ENCODE measurements at places on chromosomes 12 and 14.

GRCh38 chr12:50533203-50533584 lies 28.4 kb downstream of the DIP2B start:
- no peak for DNase-seq

- DNase-seq: no peak
Measured at GRCh38 chr14:95033682-95034632, 123.4 kb downstream of the DICER1 start.

GRCh38 chr14:85853996-85854526 lies 324.1 kb downstream of the FLRT2 start:
- DNase-seq: no peak

- no peak for DNase-seq
Measured at GRCh38 chr12:45839917-45840316, 110.4 kb downstream of the ARID2 start.

DNA sequence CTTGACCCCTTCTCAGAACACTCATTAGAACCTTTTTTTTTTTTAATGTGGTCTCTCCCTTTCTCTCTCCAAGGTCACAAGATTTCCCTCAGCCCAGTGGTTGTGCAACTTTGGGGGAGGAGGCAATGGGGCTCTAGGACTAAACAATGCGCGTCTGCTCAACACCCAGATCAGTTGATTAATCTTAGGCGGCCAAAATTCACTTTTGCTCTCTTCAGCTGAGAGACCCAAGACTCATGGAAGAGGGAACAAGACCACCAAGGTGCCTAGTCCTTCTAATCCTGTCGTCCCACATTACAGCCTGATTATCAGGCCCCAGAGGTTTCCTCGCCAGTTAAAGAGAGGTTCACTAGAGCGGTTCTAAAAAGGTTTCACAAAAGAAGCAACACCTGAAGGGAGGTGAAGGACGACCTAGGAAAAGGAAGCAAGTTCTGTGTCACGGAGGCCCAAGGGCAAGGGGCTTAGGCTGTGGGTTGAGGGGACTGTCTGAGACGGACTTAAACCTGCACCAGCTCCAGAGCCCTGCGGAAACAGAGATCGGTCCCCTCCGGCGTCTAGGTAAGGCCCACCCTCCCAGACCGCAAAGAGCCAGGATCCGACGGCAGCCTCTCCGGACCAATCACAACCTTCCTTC lies 824 bp upstream of the TARBP2 start:
- DNase-seq: no peak

DNA sequence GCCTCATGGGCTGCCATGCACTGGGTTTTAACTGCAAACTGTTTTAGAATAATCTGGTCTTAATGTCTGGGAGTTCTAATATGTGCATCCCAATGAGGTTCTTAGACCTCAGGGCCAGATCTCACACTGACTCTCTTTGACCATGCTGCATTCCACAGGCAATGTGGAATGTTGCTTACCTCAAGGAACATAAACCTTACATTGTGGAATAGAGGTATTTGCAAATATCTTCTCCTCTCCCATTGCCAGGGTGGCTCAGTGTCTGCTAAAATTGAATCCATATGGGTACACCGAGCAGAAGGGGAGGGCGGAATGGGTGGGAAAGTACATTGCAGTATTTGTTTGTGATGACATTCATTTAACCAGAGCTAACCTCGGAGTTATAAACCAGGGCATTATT lies 78.6 kb downstream of the CHST11 start:
- no peak for DNase-seq

DNA sequence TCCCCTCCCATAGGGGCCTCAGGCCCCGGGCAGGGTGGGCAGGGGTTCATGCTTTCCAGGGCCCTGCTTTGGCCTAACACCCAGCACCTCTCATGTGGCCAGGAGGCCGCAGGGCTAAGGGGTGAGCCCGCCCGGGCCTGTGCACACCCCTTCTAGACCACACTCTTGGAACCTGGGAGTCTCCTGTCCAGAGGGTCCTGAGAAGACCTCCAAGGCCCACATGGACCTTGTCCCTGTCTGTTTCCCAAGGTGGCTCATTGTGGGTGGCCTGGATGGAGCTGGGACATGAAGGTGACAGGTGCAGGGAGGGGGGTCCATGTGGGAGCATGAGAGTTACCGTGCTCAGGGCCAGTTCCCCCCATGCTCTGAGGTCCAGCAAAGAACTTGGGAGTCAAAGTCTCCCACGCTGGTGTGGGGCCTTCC lies 11.6 kb downstream of the DLK1 start:
- no peak for DNase-seq

Data from stimulated activated CD8-positive, alpha-beta memory T cell treated with anti-CD3 and anti-CD28 coated beads, Interleukin-7, amount 100 ng/mL, for 1 hour (primary cell).